ENCODE measurements at places on chromosomes 4 and X.

DNA sequence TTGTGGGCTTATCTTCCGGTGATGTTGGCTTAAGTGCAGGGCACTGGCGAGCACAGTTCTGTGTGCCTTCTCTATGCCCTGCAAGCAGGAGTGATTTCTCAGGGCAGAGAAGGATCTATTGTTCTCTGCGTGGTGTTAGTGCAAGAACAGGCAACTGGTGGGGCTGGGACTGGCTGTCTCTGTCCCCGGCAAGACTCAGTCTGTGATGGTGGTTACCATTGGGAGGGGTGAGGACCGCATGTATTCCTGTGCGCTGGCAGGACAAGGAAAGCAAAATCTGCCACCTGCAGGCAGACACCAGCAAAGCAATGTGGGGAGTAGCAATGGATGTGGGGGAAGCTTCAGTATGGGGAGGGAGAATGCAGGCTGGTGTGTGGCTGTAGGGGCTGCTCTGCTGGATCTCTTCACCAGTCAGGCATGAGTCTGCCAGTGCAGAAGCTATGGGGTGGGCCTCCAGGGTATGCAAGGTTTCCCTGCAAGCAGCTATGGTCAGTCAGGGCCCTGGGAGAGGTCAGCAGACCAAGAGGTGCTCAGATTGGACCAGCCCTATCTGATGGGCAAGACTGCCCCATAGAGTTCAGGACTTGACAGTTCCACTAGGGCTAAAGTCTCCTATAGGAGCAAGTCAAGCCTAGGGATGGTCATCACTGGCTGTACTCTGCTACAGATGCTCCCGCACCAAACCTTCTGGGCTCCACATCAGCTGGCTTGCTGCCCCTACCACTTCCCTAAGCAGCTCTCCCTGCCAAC lies 16.8 kb downstream of the PF4 start:
- DNase-seq, result no peak

GRCh38 chr4:46329118-46329976 lies 60.6 kb downstream of the GABRA2 start:
- DNase-seq, result peak; percentile 75

DNA sequence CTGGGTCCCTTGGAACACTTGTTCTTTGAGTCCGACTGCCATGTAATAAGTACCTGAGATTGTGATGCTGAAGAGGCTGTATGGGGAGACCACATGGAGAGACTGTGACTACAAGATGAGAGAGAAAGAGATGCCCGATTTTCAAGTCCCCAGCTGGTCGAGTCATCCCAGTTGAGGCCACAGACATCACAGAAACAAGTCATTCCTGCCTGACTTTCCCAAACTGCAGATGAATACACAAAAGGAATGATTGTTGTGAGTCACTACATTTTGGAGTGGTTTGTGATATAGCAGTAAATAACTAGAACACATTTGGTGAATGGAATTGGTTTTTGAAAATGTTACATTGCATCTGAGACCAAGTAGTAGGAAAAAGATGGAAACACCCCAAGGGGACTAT lies 9.0 kb upstream of the YIPF7 start:
- DNase-seq, result no peak

- no peak for DNase-seq
Observed at GRCh38 chr4:74499986-74500781, 55.2 kb downstream of the AREG start.

- DNase-seq, result no peak
Observed at GRCh38 chr4:26325191-26325590, 4.4 kb downstream of the RBPJ start.

GRCh38 chrX:2552621-2553201 lies 51.9 kb upstream of the DHRSX start:
- DNase-seq, result no peak

DNA sequence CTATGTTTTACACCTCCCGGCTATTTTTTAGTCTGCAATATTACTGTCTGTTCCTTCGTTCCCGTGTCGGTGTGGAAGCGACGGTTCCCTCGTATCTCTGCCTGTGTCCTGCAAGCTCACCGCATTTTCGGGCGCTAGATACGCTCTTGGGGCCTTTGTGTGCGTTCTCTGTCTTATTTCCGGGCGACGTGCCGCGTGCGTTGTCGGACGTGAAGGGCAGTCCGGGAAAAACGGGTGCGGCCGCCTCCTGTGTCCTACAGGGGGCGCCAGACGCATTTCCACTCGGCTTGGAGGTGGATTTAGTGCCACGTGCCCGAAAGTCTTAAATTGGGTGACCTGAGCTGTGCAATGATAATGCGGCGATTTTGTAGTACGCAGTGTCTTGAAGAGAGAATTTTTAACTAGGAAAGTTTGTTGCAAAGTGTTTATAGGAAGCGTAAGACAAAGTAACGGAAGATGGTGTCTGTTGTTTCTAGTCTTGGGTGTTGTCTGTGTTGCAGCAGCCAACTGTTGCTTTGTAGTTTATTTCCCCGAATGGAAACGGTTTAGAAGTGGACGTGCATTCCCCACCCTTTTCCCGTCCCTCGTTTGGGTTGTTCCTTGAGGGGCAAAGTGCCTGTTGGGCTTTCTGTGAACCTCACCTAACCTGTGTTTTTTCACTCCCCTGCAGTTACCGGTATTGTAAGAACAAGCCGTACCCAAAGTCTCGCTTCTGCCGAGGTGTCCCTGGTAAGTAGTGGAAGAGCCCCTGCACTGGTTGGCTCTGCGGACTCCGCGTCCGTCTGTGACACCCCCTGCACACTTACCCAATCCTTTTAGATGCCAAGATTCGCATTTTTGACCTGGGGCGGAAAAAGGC lies 720 bp downstream of the RPL10 start:
- peak; percentile 84 for DNase-seq

GRCh38 chrX:74949717-74950116 lies 24.5 kb upstream of the NEXMIF start:
- no peak for DNase-seq

DNA sequence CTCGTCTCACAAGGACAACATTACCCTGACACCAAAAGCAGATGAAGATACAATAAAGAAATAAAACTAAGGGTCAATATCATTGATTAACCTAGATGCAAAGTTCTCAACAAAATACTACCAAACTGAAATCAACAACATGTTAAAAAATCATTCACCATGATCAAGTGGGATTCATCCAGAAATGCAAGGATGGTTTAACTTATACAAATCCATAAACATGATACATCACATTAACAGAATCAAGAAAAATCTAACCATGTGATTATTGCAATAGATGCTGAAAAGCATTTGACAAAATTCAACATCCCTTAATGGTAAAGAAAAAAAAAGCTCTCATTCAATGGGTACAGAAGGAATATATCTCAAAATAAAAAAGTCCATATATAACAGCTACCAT lies 514.9 kb downstream of the TMA16 start:
- DNase-seq, result no peak

- DNase-seq, result no peak
Observed at GRCh38 chrX:39760930-39761329, 336.8 kb downstream of the BCOR start.

DNA sequence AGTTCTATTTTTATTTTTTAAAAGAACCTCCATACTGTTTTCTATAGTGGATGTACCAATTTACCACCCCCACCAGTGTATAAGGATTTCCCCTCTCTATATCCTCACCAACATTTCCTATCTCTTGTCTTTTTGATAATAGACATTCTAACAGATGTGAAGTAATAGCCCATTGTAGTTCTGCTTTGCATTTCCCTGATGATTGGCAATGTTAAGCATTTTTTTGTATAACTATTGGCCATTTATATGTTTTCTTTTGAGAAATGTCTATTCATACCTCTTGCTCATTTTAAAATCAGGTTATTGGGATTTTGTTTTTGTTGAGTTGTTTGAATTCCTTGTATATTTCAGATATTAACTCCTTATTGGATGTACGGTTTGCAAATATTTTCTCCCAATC lies 251.1 kb upstream of the HTR2C start:
- no peak for DNase-seq

DNA sequence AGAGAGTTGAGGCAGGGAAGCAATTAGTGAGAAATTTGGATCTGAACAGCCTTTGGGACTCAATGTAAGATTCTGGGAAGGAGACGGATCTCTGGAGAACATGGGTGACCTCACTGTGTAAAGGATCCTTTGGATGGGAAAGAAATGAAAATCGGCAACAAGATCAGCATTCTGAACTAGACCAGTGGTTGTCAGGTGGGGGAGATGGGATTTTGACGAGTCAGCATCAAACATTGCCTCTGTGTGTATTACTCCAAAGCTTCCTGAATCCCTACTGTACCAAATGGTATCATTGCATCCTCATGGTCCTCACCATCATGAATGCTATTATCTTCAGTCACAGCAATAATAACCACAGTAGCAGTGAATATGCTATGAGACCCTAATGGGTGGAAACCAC lies 52.8 kb downstream of the PGRMC2 start:
- DNase-seq, result no peak

GRCh38 chrX:6021316-6022091 lies 207.2 kb downstream of the NLGN4X start:
- DNase-seq, result peak; percentile 28

- DNase-seq, result no peak
Observed at GRCh38 chrX:119249891-119250290, 13.8 kb downstream of the PGRMC1 start.

DNA sequence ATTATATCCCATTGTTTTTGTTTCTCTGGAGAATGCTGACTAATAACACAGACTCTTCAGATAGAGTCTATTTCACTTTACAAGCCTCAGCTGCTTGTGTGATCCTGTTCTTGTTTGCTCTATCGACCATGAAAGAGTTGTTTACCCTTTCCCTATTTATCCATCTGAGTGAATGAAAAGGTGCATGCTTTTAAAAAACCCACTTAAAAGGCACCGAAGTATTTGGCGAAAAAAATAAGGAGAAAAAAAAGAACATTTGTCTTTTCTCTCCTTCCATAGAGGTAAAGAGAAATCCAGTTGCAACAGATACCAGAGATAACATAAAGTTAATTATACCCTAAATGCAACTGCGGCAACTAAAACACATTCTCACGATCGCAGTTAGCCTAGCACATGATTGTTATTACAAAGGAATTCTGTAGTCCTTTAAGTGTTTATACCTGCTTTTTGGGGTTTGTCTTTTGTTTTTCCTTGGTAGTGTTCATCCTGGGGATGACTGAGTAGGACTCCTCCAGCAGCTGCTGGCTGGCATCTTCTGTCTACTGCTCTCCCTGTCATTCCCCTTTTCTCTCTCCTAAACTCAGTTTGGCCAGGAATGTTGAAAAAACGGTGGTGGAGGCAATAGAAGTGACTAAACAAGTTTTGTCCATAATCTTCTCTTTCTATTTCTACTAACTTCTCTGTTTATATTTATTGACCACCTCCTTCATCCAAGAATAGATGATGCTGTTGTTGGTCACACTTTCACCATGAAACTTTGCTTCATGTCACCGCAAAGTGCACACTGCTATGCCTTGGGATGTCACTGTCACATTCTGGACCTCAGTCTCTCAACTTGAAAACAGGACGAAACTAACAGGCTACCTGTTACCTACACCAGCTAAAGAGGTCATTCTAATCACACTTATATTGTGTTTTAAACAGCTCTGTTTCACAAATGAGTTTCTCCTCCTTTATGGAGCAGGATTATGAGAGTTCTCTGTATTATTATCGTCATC lies 41.9 kb upstream of the FRAS1 start:
- DNase-seq, result no peak

DNA sequence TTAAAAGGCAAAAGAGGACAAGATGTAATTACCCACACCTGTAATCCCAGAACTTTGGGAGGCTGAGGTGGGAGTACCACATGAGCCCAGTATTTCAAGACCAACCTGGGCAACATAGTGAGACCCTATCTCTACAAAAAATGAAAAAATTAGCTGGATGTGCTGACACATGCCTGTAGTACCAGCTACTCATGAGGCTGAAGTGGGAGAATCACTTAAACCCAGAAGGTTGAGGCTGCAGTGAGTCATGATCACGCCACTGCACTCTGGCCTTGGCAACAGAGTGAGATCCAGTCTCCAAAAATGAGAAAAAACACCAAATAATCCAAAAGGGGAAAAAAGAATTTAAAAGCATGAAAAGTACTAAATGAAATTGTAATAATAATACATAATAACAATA lies 30.8 kb downstream of the NR0B1 start:
- DNase-seq, result no peak

DNA sequence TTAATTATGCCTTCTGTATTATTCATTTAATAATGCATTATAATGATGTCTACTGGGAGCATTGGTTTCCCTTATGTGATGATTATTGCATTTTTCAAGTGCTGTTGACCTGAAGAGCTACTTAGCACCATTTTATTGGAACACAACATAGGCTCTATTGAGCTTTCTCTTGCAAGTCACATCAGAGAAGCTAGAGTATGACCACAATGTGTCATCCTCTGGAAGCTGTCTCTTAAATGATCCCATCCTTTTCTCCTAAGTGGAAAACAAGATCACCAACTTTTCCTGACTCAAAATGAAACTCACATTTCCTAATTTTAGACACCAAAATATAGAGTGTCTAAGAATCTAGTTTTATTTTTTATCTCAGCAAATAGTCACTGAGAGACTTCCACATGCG lies 1451.9 kb downstream of the PCDH7 start:
- no peak for DNase-seq

- DNase-seq, result no peak
Observed at GRCh38 chr4:78426972-78427371, 124.6 kb upstream of the ANXA3 start.

Measured in Ammon's horn (tissue), 1 donor.